ENCODE measurements at places on chromosomes 12 and 14.

DNA sequence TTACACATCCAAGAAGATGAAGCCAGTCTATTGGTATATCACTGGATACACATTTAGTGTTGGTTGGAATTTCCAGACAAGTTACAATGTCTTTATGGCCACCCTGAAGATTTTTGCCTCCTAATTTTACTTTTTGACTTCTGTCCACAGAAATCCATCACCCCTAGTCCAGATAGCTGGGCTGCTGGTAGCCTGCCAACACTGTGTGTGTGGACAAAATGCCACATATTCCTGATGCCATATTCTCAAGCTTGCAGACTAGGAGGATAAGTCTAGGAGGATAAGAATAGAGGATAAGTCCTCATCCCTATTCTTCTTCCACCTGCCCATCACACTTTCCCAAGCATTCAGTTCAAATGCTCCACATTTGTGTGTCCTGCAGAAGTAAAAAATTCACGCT, 4.6 kb downstream of the ESR2 start:
- no peak overlapping the region for H3K27ac ChIP-seq
- H3K36me3 ChIP-seq = no peaks in the 10 kb centered on the region
- peaks cover 7% of the 10 kb centered on the region for H3K27me3 ChIP-seq

- no peak overlapping the region for H3K27ac ChIP-seq
- H3K36me3 ChIP-seq = no peaks in the 10 kb centered on the region
- H3K4me3 ChIP-seq = no peak overlapping the region
- no peaks in the 10 kb centered on the region for H3K27me3 ChIP-seq
- H3K4me1 ChIP-seq = no peaks in the 10 kb centered on the region
- no peak for DNase-seq
These were observed 559.0 kb downstream of the GALC start for GRCh38 chr14:87434011-87434410.

GRCh38 chr12:24896171-24896570, 52.7 kb downstream of the BCAT1 start:
- no peak overlapping the region for H3K27ac ChIP-seq
- no peak overlapping the region for H3K4me3 ChIP-seq
- H3K27me3 ChIP-seq = no peaks in the 10 kb centered on the region
- H3K36me3 ChIP-seq = no peaks in the 10 kb centered on the region

GRCh38 chr12:116138364-116138763, 139.1 kb downstream of the MED13L start:
- no peak overlapping the region for H3K27ac ChIP-seq
- DNase-seq = no peak

DNA sequence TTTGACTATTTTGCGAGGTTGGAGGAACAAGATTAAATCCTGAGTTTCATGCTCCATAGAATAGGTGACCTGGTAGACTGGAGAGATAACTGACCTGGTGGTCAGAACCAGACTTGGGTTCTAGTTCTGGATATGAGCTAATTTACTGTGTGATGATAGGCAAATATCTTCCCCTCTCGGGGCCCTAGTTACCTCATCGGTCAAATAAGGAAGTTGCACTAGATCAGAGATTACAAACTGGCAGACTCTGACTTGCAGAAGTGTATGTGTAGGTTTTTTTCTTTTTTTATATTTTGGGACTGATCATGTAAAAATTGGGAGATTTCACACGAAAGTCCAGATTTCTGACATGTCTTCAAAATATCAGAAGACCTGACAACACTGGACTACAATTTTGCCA, 37.0 kb downstream of the RPH3A start:
- H3K27me3 ChIP-seq = no peaks in the 10 kb centered on the region
- H3K4me1 ChIP-seq = no peaks in the 10 kb centered on the region

DNA sequence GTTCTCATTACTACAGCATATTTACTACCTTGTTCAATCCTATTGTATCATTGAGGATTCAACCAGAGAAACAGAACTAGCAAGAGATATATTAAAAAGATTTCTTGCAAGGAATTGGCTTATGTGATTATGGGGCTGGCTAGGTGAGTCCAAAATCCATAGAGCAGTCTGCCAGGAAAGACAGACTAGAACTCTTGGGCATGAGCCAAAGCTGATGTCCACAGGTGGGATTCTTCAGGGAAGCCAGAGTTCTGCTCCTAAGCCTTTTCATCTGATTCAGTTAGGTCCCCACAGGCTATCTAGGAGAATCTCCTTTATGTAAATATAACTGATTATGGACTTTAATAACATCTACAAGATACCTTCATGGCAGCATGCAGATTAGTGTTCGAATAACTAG, 26.0 kb downstream of the PELI2 start:
- peaks cover 28% of the 10 kb centered on the region for H3K4me1 ChIP-seq
- H3K4me3 ChIP-seq = no peak overlapping the region
- H3K27me3 ChIP-seq = no peaks in the 10 kb centered on the region

GRCh38 chr12:22310275-22310674, 24.2 kb downstream of the ST8SIA1 start:
- no peaks in the 10 kb centered on the region for H3K4me1 ChIP-seq
- H3K27me3 ChIP-seq = no peaks in the 10 kb centered on the region
- no peak overlapping the region for H3K4me3 ChIP-seq
- no peak for DNase-seq

GRCh38 chr12:49051373-49051764, 9.2 kb downstream of the KMT2D start:
- H3K4me1 ChIP-seq = peaks cover 19% of the 10 kb centered on the region
- H3K4me3 ChIP-seq = no peak overlapping the region
- DNase-seq = no peak
- no peak overlapping the region for H3K27ac ChIP-seq
- peaks cover 73% of the 10 kb centered on the region for H3K36me3 ChIP-seq

DNA sequence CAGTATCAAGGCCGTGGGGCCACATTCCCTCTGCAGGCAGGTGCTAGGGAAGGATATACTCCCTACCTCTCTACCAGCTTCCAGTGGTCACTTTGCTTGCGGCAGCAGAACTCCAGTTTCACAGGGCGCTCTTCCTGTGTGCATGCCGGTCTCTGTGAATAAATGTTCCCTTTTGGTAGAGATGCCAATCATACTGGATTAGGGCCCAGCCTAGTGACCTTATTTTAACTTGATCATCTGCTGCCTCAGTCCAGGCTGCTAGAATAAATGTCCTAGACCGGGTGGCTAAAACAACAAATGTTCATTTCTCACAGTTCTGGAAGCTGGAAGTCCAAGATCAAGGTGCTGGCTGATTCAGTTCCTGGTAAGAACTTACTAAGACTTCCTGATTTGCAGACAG, 198.8 kb upstream of the TMEM132C start:
- H3K4me3 ChIP-seq = no peak overlapping the region
- H3K27me3 ChIP-seq = no peaks in the 10 kb centered on the region
- no peaks in the 10 kb centered on the region for H3K36me3 ChIP-seq

GRCh38 chr14:23450379-23450778, 14.9 kb upstream of the MYH7 start:
- H3K4me1 ChIP-seq = no peaks in the 10 kb centered on the region
- no peak overlapping the region for H3K4me3 ChIP-seq
- DNase-seq = no peak
- no peaks in the 10 kb centered on the region for H3K36me3 ChIP-seq

GRCh38 chr14:97401714-97402113, 604.5 kb downstream of the VRK1 start:
- no peak for DNase-seq
- no peak overlapping the region for H3K27ac ChIP-seq
- H3K4me1 ChIP-seq = no peaks in the 10 kb centered on the region

GRCh38 chr12:74945771-74946198, 263.9 kb downstream of the KCNC2 start:
- H3K27ac ChIP-seq = no peak overlapping the region
- no peaks in the 10 kb centered on the region for H3K36me3 ChIP-seq
- no peaks in the 10 kb centered on the region for H3K4me1 ChIP-seq
- DNase-seq = no peak
- H3K27me3 ChIP-seq = no peaks in the 10 kb centered on the region

DNA sequence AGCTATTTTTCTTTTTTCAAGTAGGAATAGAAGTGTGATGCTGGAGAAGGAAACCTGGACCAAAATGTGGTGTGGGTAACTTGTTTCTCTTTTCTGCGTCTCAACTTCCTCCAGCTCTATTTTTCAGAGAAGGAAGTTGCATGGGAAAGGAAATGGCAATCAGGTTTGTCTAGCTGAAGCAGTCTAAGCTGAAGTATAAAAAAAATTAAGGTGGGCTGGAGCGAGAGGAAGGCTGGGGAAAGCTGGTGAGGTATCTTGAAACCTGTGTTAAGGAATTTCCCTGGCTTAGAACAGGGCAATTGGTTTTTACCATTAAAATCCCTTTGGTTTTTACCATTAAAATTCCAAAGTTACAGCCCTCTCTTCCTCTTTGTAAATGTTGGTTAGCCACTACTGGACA, 34.2 kb upstream of the NINJ2 start:
- DNase-seq = no peak
- no peak overlapping the region for H3K27ac ChIP-seq
- H3K4me3 ChIP-seq = no peak overlapping the region

DNA sequence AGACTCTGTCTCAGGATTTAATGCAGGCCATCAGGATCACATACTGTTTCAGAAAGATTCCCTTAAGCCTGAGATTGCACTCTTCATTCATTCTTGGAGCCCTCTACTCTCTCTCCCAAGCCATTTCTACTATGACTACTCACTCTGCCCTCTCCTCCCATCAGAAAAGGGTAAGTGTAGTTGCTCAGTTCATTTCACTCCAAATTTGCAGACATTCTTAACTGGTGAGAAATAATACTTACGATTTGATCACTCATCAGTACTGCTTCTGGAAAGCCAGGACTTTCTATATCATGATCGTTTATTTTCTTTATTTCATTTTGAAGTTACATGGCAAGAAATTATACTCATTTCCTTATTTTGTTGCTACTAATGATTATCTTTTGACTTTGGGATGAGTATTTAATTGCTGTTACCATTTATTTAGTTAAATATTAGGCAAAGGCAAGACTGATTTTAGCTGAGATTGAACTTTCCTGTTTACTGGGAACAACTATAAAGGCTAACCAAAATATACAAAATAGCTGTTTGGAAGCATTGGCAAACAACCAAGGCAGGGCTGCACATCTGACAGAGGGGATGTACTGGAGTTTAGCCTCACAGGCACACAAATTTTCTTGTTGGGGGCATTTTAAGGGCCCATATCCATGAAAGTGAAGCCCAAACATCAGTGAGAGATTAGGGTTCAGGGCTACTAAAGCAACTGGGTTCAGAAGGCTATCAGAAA, 4.1 kb upstream of the RERG start:
- no peaks in the 10 kb centered on the region for H3K36me3 ChIP-seq
- DNase-seq = no peak
- H3K27ac ChIP-seq = no peak overlapping the region
- H3K4me3 ChIP-seq = no peak overlapping the region
- H3K27me3 ChIP-seq = no peaks in the 10 kb centered on the region

DNA sequence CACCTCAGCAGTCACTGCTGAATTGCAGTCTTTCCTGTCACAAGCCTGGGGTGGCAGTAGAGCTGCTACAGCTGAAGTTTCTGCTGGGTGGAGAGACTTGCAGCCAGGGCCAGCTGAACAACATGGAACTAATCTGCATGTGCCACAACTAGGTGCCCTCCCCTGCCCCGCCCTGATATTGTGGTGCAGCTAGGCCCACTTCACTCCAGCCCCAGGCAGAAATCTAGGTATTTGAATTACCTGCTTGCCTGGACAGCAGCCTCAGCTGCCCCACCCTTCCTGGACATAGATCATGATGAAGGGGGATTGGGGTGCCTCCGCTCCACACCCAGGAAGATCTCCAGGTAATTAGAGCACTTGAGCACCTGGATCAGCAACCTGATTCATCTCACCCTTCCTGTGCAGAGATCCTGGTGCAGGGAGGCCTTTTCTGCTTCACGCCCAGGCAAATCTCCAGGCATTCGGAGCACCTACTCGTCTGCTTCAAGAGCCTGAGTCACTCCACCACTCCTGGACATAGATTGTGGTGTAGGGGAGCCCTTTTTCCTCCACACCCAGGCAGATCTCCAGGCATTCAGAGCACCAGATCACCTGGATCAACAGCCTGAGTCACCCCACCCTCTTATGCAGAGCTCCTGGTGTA, 477.0 kb downstream of the SOX5 start:
- H3K4me3 ChIP-seq = no peak overlapping the region
- H3K27me3 ChIP-seq = no peaks in the 10 kb centered on the region
- DNase-seq = no peak

GRCh38 chr12:46647034-46647433, 178.8 kb downstream of the SLC38A4 start:
- no peak for DNase-seq
- no peaks in the 10 kb centered on the region for H3K4me1 ChIP-seq
- no peaks in the 10 kb centered on the region for H3K36me3 ChIP-seq
- H3K4me3 ChIP-seq = no peak overlapping the region

DNA sequence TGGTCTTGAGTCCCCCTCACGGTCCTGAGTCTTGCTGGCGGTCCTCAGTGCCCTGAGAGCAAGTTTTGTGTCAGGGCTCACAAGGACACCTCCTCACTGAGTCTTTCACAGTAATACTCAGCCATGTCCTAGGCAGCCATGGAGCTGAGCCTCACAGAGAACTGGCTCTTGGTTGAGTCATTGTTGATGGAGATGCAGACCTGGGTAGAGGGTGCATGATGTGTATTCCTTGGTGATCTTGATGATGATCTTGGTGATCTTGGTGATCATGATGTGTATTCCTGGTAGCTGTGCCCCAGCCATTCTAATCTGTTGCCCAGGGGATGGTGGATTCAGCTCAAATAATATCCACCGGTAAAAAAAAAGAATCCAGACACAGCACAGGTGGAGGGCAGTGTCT, 495.4 kb downstream of the TMEM121 start:
- H3K27me3 ChIP-seq = no peaks in the 10 kb centered on the region
- H3K4me3 ChIP-seq = no peak overlapping the region
- H3K4me1 ChIP-seq = no peaks in the 10 kb centered on the region

DNA sequence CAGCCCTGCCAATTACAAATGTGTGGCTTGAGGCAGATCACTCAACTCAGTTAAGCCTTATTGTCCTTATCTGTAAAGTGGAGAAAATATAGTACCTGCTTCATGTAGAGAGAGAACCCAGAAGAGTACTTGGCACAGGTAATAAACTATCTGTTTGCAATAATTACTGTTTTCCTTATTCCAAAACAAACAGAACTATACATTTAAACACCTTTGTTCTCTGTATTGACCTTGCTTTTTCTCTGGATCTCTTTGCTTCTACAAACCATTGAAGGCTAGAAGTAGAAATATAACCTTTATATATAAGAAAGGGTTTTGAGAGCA, 70.8 kb upstream of the SRSF5 start:
- no peaks in the 10 kb centered on the region for H3K27me3 ChIP-seq
- H3K4me3 ChIP-seq = no peak overlapping the region
- no peaks in the 10 kb centered on the region for H3K36me3 ChIP-seq
- no peak for DNase-seq
- no peak overlapping the region for H3K27ac ChIP-seq

DNA sequence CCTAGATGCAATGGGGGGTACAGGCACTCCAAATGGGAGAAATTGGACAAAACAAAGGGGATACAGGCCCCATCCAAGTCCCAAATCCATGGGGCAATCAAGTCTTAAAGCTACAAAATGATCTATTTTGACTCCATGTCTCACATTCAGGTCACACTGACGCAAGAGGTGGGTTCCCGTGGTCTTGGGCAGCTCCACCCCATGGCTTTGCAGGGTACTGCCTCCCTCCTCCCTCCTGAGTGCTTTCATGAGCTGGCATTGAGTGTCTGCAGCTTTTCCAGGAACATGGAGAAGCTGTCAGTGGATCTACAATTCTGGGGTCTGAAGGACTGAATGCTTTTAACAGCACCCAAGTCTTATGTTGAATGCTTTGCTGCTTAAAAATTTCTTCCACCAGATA, 274.5 kb upstream of the LRIG3 start:
- H3K27ac ChIP-seq = no peak overlapping the region
- H3K4me1 ChIP-seq = no peaks in the 10 kb centered on the region
- no peaks in the 10 kb centered on the region for H3K36me3 ChIP-seq
- DNase-seq = no peak
- no peaks in the 10 kb centered on the region for H3K27me3 ChIP-seq
- H3K4me3 ChIP-seq = no peak overlapping the region

GRCh38 chr14:49456589-49456988, 129.6 kb downstream of the RPS29 start:
- no peak for DNase-seq
- H3K4me1 ChIP-seq = no peaks in the 10 kb centered on the region
- H3K27ac ChIP-seq = no peak overlapping the region
- no peak overlapping the region for H3K4me3 ChIP-seq

Measured in thoracic aorta (tissue), 2 donors.